ENCODE measurements at places on chromosomes 4 and X.

GRCh38 chr4:7798178-7798995 is 141.3 kb downstream of the AFAP1 start:
- no peak for DNase-seq

DNA sequence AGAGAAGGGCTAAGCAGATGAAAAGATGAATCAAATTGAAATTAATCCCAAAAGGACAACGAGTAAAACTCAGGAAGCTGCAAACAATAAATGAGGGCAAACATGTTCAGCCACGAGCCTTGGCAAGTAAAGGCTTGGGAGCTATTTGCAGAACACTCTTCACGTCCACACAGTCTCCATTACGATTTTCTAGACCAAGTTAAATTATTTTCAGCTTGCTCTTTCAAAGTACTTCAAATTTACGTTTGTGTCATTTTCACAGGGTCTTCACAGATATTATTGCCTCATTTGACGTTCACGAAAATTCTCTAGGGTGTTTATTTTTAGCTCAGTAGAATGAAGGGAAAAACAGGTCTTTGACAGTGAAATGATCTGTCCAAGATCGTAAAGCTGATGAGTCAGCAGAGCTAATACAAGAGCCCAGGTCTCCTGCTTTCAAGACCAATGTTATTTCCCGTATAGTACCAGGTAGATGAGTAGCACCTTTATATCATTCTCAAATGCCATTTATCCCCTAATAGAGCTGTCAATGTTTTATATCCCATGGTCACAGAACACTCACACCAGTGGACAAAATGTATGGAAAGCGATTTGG is 20.9 kb downstream of the KLB start:
- no peak for DNase-seq

DNA sequence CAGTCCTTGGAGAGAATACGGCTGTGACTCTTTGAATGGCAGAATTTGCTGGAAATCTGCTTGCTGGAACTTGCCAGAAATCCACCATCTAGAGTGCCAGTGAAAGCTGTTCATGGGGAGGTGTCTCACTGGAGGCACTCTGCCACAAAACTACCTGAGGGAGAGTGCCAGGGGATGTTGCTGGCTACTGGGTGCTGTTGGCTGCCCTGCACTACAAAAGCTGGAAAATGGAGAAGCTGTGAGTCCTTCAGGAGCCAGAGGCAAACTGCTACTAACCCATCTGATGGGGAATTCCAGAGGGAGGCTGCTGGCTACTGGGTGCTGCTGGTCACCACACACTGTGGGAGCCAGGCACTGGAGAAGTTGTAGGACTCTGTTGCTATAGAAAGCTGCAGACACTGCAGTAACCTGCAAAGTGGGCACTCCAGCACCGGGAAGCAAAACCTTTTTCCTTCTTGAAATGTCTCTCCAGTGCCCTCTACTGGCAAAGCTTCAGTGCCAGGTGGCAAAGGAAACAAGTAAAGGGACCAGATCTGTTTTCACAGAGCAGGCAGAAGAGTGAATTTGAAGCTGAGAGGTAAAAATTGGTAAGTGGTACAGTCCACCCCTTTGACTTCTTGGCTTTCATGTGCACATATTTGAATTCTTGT is 47.8 kb upstream of the HSD17B10 start:
- peak; percentile 11 for DNase-seq

GRCh38 chr4:125317525-125317877 is 2.7 kb downstream of the FAT4 start:
- DNase-seq = no peak

DNA sequence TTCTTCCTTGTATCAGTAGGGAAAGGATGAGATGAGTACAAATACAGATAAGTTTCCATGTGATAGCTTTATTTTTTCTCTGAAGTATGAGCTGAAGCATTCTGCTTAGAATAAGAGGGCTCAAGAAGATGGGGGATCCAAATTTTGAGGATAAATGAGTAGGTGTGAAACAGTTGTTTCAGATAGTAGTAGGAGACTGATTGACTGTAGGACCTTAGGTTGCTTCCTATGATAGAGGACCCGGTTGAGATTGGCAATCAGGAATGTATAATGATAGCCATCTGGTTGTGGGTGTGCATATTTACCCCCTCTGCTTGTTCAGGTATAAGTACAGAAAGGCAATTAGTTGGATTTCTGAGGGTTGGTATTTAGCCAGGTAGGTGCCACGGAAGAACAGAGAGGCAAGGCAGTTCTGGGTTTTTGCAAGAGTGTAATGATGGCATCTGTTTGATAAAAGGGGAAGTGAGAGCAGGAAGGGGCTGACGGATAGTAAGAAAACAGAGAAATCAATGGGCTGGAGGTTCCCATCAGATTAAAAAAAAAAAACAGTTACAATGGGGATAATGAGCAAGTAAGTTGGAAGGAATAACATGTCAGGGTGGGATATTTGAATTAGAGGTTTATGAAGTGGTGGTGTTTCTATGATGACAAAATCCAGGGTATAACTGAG is 13.7 kb downstream of the OCRL start:
- DNase-seq = no peak

GRCh38 chr4:16622826-16623225 is 275.6 kb downstream of the LDB2 start:
- DNase-seq = no peak

DNA sequence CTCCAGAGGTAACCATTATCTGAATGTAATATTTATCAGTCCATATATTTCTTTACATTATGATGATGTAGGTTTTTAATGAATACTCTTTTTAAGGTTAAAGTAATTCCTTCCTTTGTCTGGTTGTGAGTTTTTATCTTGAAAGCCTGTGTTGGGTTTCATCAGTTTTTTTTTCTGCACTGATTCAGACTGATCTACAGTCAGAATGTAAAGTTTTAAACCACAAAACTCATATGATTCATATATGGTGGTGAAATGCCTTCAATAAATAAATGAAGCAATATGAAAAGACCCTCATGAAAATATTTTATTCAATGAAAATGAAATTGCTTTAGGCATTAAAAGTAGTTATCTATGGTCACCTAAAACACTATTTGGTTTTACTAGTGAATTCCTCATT is 47.1 kb downstream of the SORBS2 start:
- no peak for DNase-seq

- DNase-seq = no peak
Measured at GRCh38 chr4:11741190-11741652, 312.5 kb upstream of the HS3ST1 start.

GRCh38 chrX:56986138-56986537 is 9.2 kb downstream of the SPIN3 start:
- no peak for DNase-seq

- DNase-seq = no peak
Measured at GRCh38 chr4:76703123-76703490, 194.8 kb downstream of the SOWAHB start.

DNA sequence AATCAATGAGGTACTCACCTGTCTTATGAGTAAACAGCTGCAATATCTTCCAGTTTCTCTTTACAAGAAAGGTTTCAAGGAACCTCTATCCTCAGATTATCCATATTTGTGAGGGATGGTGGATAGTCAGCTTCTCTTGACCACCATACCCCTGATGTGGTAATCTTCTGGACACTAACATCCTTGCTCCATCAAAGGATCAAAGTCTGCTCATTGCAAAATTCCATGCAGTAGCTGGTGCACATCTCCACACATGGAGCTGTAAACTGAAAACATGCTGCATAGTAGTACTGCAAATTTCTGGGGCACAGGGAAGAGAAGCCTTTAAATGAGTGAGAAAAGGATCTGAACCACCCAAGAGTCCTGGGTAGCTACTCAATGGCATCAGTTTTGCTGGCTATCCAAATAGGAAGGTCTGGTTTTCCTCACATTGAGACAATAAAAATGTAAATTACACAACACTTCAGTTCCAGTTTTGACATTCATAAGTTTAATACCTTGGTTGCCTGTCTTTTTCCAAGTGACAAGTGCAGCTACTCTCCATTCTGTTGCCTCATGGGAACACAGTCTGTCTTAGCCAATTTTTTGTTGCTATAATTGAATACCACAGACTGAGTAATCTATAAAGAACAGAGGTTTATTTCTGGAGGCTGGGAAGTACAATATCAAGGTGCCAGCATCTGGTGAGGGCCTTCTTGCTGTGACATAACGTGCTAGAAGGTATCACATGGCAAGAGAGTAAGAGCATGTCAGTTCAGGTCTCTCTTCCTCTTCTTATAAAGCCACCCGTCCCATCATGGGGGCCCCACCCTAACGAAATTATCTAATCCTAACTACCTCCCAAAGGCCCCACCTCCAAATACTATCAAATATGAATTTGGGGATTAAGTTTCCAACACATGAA is 34.4 kb upstream of the ARHGEF6 start:
- DNase-seq = no peak

DNA sequence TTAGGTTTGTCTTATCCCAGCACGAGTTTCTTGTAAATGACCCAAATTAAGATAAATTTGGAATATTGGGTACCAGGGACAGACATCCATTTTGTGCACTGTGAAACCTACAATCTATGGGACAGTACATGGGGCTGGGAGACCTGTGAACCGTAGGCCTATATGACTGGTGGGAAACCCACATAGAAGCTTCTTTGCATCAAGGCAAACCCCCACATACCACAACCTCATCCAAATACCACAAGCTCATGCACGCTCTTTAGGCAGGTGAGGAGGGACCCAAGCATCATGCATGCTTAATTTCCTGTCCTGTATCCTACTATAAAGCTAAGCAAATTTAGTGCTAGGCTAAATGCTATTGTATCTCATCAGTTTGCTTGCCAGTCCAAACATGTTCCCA is 47.8 kb downstream of the NIPAL1 start:
- DNase-seq = no peak

DNA sequence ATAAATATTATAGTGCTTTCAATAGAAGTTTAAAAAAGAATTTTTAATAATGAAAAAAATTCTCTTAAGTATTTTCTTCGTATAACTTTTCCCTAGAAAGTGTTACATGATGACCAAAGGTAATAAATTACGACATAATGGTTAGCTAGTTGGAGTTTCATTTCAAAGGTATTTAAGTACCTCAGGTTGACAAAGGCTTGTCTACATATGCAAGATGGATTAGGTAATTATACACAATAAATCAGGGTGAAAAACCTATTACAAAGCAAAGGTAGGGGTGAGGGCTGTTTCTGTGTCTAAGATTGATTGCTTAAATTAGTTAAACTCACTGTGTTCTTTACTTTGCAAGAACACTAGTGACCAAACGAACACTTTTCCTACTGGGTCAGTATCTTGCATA is 508.5 kb upstream of the FAT1 start:
- no peak for DNase-seq

DNA sequence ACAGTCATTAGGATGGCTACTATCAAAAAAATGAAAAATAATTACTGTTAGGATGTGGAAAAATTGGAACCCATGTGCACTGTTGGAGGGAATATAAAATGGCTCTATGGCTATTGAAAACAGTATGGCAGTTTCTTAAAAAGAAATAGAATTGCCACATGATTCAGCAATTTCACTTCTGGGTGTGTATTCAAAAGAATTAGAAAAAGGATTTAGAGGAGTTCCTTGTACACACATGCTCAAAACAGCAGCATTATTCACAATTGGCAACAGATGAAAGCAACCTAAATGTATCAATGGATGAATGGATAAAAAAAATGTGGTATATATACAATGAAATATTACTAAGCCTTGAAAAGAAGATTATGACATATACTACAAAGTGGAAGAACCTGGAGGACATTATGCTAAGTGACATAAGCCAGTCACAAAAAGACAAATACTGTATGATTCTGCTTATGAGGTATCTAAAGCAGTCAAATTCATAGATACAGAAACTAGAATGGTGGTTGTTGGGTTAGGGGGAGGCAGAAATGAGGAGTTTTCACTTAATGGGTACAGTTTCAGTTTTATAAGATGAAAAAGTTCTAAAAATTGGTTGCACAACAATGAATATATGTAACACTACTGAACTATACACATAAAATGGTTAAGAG is 123.2 kb downstream of the ELOVL6 start:
- DNase-seq = no peak

Data from activated CD4-positive, alpha-beta T cell treated with anti-CD3 and anti-CD28 coated beads for 1 hour (primary cell).